SK-N-SH treated with all-trans-retinoic acid at 6 μM for 48 hours (cell line): ENCODE measurements at places on chromosomes 16 and 17.
A peak's percentile ranks its signal among the peaks of the same experiment; 100 is the strongest.

DNA sequence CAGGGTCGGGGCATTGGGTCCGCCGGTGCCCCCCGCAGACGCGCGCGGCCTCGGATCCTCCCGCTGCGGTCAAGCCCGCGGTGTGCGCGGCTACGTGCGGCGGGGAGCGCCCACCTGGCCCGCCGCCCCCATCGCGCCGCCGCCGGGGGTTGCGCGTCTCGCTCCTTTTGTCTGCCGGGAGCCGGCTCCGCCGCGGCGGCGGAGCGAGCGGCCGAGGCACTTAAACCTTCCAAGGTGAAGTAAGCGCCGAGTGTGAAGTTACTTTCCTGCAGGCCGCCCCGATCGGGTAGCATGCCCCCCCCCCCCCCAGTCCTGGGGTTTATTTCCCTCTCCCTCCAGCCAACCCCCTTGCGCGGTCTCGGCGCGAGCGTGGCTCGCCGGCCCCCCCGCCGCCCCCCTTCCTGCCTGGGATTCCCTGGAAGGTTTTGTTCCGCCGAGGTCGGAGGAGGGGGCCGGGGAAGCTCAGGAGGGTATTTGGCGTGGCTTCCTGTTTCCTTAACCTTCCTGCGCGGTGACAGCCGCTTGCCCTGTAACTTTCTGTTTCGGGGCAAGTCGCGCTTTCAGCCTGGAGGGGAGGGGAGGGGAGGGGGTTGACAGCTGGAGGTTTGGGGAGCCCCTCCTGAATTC, 56.6 kb upstream of the GSE1 start:
- peak; percentile 2; the same call in 1 of the 3 replicates for ATAC-seq

DNA sequence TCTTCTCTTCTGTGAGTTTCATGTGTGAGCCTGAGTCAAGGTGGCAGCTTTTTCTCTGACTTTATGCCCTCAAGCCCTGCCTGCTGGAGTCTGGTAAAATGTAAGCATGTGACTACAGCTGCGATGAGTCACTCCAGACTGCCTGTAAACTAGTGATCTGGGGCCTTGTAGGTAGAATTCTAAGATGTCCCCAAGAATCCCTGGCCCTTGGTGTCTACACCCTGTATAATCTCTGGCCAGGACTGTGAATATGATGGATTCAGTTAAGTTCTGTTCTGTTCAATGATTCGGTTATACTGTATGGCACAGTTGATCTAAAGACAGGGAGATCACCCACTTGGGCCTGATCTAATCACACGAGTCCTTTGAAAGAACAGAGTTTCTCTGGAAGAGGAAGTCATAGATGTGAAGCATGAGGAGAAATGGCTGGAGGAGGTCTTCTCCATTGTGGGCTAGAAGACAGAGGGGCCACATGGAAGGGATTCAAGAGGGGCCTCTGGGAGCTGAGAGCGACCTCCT, 29.8 kb downstream of the PRSS54 start:
- ATAC-seq: peak; percentile 96

GRCh38 chr17:64354396-64354795, 36.3 kb downstream of the PECAM1 start:
- ATAC-seq: no peak

GRCh38 chr17:6196355-6196754, 126.2 kb downstream of the WSCD1 start:
- no peak for ATAC-seq

GRCh38 chr16:57534881-57535658, 1.3 kb downstream of the CCDC102A start:
- no peak for ATAC-seq

GRCh38 chr16:24036614-24037013, 200.8 kb downstream of the PRKCB start:
- ATAC-seq: peak; percentile 94

GRCh38 chr17:74052993-74053711, 150.3 kb upstream of the RPL38 start:
- ATAC-seq: no peak

- ATAC-seq: no peak
Measured at GRCh38 chr16:887846-888245, 82.9 kb downstream of the LMF1 start.

DNA sequence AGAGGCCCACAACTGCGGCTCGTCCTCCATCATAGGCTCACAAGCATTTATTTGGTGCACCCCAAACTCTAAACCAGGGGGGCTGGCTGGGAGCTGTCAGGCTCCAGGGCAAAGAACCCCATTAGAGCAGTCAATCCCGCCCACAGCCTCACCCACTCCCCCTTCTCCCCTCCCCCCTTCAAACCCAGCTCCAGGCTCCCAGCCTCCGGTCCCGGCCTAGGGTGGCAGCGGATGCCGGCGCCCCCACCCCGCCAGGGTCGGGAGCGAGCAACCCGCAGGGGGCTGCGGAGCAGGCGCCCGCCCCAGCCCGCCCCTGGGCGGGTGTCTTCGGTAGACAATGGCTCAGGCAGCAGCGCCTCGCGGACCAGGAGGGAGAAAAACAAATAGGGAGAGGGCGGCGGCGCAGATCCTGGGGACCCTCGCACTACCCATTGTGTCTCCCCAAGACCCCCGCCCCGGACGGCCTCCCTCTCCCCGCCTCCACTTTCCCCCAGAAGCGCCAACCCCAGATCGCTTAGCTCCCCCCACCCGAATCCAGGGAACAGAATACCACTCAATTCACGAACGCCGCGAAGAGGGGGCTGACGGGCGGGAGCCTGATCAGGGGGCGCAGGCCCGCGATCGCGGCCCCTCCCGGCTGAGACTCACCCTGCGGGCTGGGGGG, 572 bp downstream of the FAM171A2 start:
- ATAC-seq: peak; percentile 65

- no peak for ATAC-seq
Measured at GRCh38 chr17:78474614-78475146, 96.2 kb downstream of the PGS1 start.

GRCh38 chr17:74199306-74200092, 4.0 kb upstream of the RPL38 start:
- ATAC-seq: peak; percentile 77

DNA sequence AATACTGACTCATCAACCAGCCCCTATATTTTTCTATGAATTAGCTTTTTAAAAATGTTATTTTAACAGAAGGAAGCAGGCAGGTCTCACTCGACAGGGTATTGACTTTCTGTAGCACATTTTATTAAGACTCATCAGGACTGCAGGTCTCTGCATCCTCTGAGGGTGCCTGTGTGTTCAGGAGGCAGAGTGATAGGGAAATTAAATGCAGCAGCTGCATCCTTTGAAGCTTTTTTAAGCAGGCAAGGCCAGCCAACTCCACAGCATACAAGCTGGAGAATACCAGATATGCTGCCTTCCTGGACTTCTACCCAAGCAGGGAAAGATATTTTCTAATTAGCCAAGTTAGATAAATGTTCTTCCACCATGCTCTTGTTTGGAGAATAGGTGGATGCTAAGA, 124.9 kb downstream of the WSCD1 start:
- ATAC-seq: no peak

- peak; percentile 35 for ATAC-seq
Measured at GRCh38 chr17:49588726-49589576, 13.3 kb downstream of the NXPH3 start.

- ATAC-seq: no peak
Measured at GRCh38 chr16:71357681-71358080, 842 bp upstream of the CALB2 start.
